Cortex of kidney (tissue), 1 donor: ENCODE measurements at places on chromosomes 2 and 18.

- no peak for DNase-seq
Measured at GRCh38 chr2:37767959-37768925, 96.8 kb upstream of the CDC42EP3 start.

- DNase-seq: no peak
Measured at GRCh38 chr2:132877923-132878322, 207.9 kb upstream of the LYPD1 start.

DNA sequence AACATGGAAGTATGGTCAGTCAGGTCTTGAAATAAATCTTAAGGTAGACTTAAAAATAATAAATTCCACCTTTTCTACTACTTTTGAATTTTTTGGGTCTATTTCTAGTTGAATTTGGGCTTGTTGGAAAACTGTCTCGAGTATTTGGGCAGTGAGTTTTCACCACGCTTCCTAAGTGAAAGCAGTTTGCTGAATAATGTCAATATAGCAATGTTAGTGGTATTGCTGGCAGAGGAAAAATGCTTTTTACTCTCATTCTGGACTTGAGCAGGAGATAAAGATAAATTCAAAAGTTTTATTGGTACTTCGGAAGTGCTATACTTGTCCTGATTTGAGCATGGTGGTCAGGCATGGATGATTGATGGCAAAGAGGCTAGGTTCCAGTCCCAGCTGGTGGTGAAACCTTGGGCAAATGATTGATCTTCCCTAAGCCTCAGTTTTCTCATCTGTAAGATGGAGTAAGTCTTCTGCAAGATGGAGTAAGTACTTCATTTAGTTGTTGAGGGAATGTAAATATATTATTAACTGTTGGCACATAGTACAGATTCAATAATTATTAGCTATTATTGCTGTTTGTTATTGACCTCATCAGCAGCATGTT, 503.5 kb upstream of the ZEB2 start:
- no peak for DNase-seq

DNA sequence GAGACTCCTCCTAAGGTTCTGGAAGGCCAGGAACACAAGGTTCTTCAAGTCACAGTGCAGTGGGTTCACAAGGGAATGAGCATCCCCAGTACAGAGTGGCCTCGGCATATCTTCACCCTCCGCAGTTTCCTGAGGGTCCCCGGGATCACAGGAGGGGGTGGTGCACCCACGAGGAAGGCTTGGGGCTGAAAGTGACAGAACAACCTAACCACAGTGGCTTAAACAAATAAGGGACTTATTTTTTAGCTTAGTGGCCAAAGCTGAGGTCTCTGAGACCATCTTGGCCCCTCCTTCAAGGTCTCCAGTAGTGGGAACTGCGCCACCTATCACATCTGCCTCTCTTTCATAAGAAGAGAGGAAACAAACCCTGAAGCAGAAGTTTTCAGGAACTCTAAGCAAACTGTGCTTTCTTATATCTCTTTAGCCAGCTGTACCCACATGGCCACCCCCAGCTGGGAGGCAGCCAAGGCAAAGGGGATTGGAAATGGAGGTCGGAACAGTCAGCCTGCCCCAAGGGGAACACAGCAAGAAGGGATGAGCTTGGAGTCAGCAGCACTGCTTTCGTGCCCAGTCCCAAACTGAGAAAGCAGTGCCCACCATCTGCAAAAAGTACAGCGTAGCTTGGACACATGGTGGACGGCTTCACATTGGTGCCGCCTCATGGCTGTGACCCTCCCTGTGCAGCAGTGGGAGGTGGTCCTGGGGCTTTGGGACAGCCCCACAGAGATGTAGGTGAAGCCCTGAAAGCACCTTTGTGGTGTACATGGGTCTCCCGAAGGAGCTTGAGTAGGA, 260.0 kb upstream of the ID2 start:
- no peak for DNase-seq

DNA sequence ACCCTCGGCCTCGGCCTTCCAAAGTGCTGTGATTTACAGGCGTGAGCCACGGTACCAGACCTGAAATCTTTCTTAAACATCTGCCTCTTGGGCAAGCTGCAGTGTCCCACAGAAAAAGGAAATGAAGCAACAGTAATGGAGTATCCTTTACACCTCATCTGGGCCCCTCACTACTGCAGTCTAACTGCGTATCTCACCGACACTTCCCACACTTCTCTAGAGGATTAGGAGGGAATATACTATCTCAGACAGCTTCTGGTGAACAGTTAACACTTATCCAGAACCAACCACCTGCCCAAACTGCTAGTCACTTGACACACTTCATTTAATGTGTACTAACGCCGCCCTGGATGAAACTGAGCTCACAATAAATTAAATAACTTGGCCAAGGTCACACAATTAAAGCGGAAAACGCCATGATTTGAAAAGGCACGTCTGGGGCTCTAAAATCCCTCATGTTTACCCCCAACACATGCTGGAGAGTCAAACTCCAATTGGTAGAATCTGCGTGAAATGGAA, 993 bp downstream of the COX7A2L start:
- no peak for DNase-seq

GRCh38 chr2:65727381-65727780, 295.0 kb upstream of the SPRED2 start:
- no peak for DNase-seq

DNA sequence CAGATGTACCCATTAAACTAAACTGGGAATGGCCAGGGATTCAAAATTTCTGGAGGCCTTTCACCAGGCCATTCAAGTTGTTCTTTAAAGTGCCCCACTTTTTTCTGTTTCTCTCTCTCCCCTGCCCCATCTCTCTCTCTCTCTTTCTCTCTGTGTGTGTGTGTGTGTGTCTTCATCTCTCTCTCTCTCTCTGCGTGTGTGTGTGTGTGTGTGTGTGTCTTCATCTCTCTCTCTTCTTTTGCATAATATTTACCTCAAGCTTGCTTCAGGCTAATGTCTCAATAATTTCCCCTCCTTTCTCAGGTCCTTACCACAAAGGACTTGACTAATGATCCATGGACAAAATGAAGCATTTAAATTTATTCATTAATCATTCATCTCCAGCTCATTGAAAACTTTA, 164.2 kb upstream of the KLHL14 start:
- DNase-seq: no peak

- DNase-seq: no peak
Measured at GRCh38 chr2:31088504-31089195, 49.6 kb downstream of the GALNT14 start.
